NCI-H345 (cell line): ENCODE measurements at places on chromosomes 5 and 9.

GRCh38 chr5:33059081-33059480, 348.0 kb downstream of the NPR3 start:
- no peak for DNase-seq

DNA sequence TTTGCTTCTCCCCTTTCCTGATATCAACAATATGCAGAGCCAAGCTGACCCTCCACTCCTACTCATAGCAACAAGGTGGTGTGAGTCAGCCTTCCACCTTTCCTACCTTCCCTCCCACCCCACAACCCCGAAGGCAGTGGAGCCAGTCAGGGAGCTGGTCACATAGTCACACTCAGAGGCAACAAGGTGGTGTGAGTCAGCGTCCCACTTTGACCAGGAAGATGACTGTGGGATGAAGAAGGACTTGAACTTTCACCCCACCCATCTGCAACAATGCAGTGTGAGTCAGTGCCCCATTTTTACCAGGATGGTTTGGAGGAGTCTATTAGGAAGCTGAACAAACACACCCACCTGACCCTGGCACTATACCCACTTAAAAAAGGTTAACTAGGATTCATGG, 30.1 kb upstream of the ZNF782 start:
- no peak for DNase-seq

GRCh38 chr5:107858324-107858723, 187.6 kb upstream of the EFNA5 start:
- no peak for DNase-seq

GRCh38 chr9:36141288-36141687, 4.8 kb downstream of the GLIPR2 start:
- no peak for DNase-seq

DNA sequence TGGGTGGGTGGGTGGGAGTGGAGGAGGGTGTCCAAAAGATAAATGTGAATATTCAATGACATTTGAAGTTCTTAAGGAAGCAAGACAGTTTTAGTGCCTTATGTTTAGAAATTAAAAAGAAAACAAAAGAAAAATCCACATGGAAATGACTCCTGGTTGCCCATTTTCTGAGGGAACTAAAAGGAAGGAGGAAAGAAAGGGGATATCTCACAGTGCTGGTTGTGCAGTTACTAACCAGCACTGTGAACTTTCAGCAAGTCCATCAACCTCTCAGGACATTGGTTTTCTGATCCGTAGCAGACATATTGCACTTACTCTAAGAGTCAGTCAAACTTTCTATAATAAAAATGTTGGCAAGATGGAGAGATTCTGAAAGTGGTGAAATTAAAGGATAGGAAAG, 431.0 kb upstream of the CLINT1 start:
- DNase-seq = no peak

GRCh38 chr9:73153793-73154227, 2.1 kb downstream of the ANXA1 start:
- no peak for DNase-seq

DNA sequence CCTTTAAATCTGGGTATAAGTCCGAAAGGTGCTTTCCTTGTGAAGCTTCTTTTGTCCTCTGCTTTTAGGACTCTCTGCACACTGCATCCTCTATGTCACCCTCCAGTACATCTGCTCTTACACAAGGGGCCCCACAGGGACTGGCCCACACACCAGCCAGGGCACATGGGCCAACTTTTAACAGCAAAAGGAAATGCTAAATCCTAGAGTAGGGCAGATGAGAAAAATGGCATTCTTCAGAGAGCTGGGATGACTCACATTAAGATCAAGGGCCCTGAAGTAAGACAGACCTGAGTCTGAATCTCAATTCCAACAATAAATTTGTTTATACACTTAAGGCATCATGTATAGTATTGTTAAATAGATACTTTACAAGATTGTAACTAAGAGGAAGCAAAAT, 40.3 kb upstream of the CDKN2B start:
- DNase-seq = no peak

- DNase-seq = no peak
Measured at GRCh38 chr9:112535301-112535700, 48.7 kb downstream of the KIAA1958 start.

DNA sequence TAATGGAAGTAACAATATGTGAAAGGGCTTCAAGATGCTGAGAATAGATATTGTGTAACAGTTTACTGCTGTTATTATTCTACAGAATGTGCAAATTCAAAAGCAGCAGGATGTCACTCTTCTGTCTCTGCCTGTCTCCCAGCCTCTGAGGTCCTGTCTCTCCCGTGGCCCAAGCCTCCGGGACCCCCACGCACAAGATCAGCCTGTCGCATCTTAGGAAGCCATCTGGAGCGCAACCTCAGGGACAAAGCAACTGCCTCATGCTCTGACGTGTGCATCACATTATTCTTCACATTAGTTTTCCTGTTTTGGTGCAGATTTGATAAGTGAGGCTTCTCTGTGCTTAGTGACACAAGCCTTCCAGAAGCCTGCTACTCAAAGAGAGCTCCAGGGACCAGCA, 46.5 kb upstream of the C9orf72 start:
- DNase-seq = no peak

- DNase-seq = no peak
Measured at GRCh38 chr9:660227-660626, 181.3 kb upstream of the DMRT1 start.

DNA sequence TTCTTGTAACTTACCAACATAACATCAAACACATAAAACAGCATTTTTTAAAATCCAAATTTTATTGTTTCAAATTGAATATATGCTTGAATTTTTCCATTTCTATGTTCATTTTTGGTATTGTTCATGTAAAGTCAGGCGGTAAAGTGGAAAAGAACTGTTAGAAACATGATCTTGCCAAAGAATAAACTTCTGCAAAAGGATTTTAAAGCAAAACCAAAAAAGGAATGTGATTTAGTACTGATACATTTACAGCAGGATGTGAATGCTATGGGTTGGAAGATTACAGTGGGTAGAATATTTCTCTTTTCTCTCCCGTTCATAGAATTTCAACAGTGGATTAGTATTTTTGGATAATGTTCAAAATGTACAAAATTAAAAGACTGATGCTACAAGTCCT, 277.2 kb upstream of the MPDZ start:
- DNase-seq = no peak

DNA sequence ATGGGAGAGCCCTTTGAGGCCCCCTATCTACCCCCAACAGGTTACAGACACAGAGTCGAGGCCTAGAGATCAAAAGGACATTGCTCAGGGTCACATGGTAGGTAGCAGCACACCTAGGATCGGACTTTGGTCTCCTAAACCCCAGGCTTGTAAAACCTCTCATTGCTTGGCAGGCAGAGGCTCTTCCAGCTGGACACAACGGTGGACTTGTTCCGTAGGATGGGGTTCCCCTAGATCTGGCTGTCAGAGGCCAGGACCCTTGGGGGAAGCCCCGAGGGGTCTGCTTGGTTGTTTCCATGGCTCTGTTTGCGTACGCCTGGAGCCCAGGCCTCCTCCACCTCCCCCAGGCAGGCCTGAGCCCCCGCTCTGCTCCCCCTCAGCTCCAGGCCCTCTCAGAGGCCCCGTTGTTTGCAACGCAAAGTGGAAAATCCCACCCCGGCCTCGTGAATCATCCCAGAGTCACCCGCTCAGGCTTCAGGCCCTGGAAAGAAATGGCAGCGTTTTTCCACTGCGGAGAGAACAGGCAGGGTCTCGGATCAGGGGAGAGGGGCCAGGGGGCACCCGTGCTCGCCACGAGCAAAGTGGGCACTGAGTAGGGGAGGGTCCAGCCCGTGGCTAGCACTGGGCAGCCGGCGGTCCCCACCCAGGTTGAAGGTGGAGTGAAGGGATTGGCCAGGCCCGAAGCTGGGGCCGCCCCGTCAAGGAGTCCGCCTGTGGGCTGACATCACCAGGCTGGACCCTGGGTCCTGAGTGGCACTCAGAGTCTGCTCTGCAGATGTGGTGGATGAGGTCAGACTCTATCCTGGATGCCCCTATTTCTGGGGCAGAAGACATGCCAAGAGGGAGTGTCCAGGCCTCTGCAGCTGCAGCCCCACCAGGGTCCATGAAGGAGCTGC, 19.8 kb downstream of the COL27A1 start:
- DNase-seq = no peak

DNA sequence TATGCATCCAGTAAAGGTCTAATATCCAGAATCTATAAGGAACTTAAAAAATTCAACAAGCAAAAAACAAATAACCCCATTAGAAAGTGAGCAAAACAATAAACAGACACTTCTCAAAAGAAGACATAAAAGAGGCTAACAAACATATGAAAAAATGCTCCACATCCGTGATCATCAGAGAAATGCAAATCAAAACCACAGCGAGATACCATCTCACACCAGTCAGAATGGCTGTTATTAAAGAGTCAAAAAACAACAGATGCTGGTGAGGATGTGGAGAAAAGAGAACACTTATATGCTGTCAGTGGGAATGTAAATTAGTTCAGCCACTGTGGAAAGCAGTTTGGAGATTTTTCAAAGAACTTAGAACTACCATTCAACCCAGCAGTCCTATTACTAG, 86.1 kb downstream of the WWC1 start:
- DNase-seq = no peak

DNA sequence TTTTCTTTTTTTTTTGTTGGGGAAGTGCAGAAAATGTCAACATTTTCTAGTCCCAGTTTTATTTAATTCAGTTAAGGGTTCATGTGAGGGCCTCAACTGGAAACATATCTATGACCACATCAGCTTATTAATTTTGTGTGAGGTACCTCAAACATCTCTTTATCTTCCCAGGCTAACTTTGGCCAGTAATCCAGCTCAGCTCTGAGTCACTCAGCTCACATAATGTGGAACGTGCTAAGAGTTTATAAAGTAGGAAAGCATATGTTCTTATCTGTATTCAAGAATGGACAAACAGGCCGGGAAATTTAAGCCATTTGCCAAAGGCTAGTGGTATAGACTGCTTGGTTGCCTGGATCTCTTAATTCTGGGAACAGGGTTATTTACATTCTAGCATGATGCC, 118.4 kb downstream of the INSYN2B start:
- no peak for DNase-seq

GRCh38 chr5:63961125-63961597, 1.1 kb downstream of the HTR1A start:
- no peak for DNase-seq

DNA sequence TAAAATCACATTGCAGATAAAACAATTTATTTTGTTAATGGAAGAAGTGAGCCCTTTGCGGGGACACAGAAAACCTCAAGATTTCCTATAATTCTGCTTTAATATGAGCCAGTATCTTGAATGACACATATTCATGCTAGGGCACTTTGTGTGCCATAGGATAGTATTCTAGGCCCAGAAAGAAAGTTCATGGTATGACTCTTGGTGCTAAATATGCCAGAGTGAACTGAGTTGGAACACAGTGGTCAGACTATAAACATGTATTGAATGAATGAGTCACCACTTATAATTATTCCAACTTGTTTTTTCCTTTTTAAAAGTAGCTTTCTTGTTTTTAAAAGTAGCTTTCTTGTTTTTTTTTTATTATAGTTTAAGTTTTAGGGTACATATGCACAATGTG, 46.0 kb downstream of the ADAMTS19 start:
- DNase-seq = no peak

GRCh38 chr5:173265433-173265832, 30.4 kb upstream of the NKX2-5 start:
- DNase-seq = no peak

DNA sequence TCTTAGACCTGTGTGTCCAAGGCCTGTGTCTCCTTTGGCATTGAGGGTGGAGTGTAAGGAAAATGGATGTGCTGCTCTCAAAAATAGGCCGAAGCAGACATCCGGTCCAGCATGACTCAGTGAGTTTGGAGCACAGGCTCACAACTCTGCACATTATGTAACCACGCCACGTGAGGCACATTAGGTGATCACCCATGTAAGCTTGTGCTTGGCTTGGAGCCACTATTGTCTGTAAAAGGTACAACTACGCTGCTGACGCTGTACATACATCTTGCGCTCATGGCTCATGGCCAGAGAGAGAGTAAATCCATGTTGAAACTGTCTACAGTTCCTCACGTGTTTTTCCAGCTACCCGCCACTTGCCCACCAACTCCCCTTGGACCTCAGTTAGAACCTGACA, 177.5 kb downstream of the PDE4D start:
- DNase-seq = no peak

GRCh38 chr9:111349766-111350165, 19.7 kb upstream of the OR2K2 start:
- DNase-seq = peak; percentile 54

GRCh38 chr5:41885286-41885685, 15.1 kb upstream of the OXCT1 start:
- no peak for DNase-seq

GRCh38 chr5:180785794-180786221, 16.8 kb downstream of the MGAT1 start:
- no peak for DNase-seq

- no peak for DNase-seq
Measured at GRCh38 chr5:18761801-18762200, 1127.5 kb downstream of the TAF11L14 start.

- no peak for DNase-seq
Measured at GRCh38 chr9:113528088-113528487, 64.6 kb downstream of the RGS3 start.

- DNase-seq = no peak
Measured at GRCh38 chr5:139291051-139291450, 2.5 kb upstream of the MATR3 start.

- DNase-seq = no peak
Measured at GRCh38 chr5:74562122-74562521, 78.4 kb downstream of the ENC1 start.

DNA sequence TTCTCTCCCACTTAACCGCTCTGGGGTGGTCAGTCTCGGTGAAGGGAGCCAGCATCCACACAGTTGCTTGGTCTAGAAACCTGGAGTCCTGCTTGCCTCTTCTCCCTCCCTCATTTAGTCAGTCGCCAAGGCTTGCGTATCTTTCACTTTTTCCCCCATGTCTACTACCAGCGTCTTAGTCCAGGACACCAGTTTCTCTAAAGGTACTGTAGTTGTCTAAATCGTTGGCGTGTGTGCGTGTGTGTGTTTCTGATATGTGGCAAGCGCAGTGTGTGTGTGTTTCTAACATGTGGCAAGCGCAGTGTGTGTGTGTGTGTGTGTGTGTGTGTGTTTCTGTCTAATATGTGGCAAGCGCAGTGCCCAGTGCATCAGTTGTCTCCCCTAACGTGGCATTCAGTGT, 641 bp downstream of the ATP6V1G1 start:
- no peak for DNase-seq

DNA sequence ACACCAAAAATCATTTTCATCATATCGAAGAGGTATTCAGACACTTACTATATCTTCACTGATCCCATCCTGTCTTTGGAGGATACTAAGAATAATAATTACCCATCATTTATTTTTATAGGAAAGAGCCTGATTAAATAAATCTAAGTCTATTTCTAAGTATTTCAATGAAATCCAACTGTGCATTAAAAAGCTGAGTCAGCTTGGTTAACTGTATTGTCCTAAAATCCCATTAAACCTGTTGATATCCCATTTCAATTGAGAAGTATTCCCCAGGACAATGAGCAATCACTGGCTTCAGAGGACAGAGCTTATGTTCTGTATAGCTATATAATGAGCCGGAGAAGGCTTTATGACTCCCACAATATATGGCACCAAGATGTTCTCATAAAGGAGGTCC, 142.0 kb upstream of the RORB start:
- DNase-seq = no peak
